ENCODE measurements at places on chromosomes 16 and 17.

- no peak for DNase-seq
Measured at GRCh38 chr16:626787-627453, 3.9 kb upstream of the WFIKKN1 start.

DNA sequence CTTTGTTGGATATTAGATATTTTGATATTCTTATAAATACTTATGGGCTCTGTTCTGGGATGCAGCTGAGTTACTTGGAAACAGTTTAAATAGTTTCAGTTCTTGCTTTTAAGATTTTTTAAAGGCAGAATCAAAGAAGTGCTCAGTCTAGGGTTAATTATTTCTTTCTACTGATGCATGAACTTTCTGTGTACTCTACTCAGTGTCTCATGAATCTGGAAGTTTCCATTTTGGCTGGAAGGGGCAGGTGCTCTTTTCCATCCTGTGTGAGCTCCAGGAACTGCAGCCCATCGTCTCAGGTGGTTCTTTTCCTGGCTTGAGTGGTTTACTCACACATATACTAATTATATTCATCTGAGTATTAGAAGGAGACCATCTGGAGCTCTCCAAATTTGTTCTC is 61.1 kb upstream of the CPHXL start:
- no peak for DNase-seq

- no peak for DNase-seq
Measured at GRCh38 chr16:728131-728889, 1.4 kb downstream of the HAGHL start.

DNA sequence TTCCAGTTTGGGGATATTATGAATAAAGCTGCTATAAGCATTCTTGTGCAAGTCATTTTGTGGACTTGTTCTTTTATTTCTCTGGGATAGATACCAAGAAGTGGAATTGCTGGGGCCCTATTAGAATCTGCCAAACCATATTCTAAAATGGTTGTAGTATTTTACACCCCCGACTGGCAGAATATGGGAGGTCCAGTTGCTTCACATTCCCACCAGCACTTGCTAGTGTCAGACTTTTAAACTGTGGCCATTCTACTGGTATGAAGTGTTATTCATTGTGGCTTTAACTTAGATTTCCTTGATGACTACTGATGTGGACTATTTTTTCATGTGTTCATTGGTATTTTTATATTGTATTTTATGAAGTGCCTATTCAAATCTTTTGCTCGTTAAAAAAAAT is 18.1 kb upstream of the NUP93 start:
- DNase-seq = no peak

DNA sequence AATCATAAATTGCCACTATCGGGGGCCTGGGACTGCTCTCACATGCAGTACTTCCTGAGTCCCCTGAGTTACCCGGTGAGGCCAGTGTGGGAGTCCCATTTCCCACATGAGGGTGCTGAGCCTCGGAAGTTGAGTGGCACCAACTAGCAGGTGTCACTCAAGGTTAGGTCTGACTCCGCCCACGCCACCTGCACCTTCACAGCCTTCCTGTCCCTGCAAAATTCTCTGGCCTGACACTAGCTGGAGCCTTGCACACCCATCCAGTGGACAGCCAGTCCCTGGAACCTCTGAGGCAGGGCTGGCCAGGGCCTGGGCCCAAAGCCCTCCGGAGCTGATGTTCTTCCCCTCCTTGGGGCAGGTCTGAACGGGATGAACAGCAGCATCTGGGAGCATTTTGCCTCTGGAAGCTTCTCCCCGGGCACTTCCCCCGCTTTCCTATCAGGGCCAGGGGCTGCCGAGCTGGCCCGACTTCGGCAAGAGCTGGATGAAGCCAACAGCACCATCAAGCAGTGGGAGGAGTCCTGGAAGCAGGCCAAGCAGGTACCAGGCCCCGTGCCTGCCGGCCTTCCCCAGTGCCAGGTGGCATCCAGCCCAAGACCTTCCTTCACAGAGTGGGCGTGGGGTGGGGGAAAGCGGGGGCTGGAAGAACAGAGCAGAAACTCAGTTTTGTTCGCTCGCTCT is 21.9 kb downstream of the UNC13D start:
- no peak for DNase-seq

GRCh38 chr16:82955741-82956348 is 329.1 kb downstream of the CDH13 start:
- no peak for DNase-seq

DNA sequence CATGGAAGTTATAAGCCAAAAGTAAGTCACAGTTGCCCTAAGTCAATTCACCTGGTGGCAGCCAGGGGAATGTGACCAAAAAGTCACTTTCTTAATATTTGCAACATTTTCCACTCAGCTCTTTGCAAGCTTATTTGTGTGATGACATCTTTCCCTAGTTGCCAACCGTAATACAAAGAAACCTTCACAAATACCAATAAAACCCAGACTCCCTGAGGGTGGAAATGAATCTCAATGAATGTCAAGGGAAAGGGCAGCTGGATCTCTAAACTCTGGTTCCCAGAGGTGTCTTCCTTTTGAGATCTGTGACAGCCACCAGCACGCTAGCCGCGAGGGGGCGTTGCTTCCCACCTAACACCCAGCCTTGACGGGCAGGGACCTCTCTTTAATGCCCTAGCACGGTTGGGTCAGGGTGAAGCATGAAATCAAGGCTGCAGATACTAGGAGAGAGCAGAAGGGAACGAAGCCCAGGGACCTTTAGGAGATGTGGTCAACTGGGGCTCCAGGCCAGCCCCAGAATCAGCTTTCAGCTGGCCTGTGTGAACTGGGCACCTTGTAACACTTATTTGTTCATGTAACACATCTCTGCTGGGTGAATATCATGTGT is 82.2 kb downstream of the CMC2 start:
- DNase-seq = no peak

- no peak for DNase-seq
Measured at GRCh38 chr16:6929868-6930267, 402.8 kb upstream of the RBFOX1 start.

All from cortex of kidney (tissue), 1 donor.